ENCODE measurements at places on chromosomes 11 and 22. TPM values are rescaled to one million over a fixed set of nuclear protein-coding genes. Genes with fewer than 3 reads are reported as not detected.

The KCNJ1 gene
- total RNA-seq, result not detected

DNA sequence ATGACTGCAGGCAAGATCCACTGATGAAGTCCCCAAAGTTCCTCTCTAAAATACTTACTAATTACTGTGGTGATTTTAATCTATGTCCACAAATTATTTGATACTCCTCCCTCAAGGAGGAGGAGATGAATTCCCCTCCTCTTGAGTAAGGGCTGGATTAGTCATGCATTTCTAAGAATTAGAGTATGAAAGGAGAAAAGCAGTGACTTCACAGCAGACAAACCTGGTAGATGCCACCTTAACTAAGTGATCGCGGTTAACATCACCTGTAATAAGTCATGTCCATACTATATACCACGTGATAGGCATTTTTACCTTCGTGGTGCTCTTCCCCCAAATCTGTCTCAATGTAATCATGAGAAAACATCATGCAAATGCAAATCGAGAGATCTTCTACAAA lies 52.0 kb upstream of the TSPAN18 start:
- no peak for DNase-seq

GRCh38 chr11:5042091-5042490 lies 4.2 kb upstream of the OR52J3 start:
- DNase-seq, result no peak

The GSTT2B gene
- 4.9 TPM for total RNA-seq

The CDKN1C gene
- total RNA-seq, result 33.0 TPM

- no peak for DNase-seq
Measured at GRCh38 chr11:119433358-119433725, 10.4 kb upstream of the THY1 start.

DNA sequence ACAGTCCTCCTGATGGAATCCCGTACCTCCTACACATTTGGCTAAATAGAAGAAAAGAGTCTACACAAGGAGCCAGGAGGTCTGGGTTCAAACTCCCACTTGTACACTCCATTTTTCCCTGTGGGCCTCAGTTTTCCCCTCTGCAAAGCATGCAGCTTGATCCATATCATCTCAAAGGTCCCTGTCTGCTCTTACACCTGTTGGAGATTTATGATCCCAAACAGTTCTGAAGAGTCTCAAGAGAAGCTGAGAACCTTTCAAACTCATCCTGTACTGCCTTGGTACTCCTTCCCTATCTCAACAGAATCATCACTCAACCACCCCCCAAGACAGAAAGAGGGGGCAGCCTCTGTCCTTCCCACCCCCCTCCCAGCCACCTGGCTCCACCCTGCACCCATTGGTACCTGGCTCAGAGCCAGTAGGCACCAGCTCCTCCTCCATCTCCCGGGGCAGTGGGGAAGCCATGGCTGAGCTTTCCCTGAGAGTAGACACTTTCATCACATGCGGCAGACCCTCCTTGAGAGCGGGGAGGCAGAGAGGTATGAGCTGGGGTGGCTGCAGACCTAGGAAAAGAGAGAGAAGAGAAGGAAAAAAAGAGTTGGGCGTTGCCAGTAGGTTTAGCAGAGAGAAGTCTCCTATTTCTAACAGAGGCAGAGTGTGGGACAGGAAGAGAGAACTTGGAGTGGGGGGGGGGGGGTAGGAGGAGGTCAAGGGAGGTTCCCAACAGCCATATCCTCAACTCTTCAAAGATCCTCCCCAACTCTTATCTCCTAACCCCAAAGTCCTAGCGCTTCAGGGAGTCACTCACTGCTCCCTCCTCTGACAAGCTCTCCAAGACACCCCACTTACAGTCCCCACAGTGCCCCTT lies 3.1 kb downstream of the TNKS1BP1 start:
- no peak for DNase-seq

- DNase-seq, result no peak
Measured at GRCh38 chr11:13502492-13502891, 6.7 kb upstream of the PTH start.

DNA sequence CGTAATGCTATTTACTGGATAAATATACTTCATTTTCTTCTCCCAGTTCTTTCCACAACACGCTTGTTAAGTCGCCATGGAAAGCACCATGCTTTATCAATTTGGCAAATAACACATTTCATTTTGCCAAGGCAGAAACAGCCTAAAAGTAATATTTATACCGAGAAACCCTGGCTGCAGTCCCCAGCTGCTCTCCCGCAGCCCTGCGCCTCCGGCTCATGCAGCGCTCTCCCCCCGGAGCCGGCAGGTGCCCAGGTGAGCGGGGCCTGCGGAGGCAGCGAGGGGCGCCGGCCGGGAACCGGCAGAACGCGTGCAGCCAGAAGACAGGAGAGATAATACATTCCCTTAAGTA lies 681 bp upstream of the ARHGEF12 start:
- no peak for DNase-seq

The PIK3C2A gene
- 30.6 TPM for total RNA-seq

DNA sequence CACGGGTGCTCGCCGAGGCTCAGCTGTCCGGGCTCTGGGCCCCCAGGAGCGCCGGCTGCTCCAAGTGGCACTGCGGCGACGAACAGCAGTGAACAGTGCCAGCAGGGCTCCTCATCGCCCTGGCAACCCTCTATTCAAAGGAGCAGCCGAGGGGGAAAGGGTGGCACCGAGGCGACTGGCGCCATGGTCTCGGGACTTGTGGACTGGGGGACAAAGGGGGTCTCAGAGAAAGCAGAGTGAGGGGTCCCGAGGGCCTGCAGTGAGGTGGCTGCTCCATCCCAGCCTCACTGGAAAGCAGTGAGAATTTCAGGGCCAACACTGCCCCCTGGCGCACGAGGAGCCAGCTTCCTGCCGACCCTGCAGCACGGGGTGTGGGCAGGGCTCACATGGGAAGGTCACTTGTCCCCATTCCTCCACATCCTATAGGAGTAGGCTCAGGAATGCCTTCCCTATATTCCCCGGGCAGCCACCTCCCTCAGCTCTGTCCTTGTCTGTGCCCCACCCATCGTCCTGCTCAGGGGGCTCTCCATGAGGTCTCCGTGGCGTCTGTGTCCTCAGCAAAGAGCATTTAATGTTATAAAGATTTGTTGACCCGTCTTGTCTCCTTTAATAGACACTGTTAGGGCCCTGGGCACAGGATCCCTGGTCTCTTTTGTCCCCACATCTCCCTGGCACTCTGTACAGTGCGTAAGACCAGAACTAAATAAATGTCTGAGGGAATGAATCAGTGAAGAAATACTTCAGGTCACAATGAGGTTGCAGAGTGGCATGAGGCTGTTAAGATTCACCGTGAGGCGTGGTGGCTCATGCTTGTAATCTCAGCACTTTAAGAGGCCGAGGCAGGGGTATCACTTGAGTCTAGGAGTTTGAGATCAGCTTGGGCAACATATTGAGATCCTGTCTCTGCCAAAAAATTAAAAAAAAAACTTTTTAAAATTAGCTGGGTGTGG lies 26.4 kb downstream of the LRFN4 start:
- no peak for DNase-seq

The OAF gene
- 23.7 TPM for total RNA-seq

The PRODH gene
- 13.3 TPM for total RNA-seq

- no peak for DNase-seq
Measured at GRCh38 chr11:92768121-92768840, 201.2 kb upstream of the MTNR1B start.

GRCh38 chr22:18950141-18950540 lies 14.0 kb upstream of the PRODH start:
- DNase-seq, result no peak

DNA sequence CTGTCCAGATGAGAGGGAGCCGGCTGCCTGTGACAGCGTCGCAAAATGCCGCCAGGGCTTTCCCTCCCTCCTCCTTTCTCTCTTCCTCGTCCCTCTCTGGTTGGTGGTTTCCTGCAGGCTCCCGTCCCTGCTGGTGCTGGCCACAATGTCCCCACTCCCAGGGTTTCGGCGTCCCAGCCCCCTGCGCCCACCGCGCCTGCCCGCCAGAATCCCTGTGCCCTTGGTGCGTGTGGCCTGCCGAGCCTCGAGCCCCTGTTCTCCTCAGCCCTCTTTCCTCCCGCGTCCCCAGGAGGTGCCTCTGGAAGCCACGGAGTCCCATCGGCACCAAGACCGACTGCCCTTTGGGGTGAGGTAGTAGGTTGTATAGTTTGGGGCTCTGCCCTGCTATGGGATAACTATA lies 37.9 kb upstream of the PPARA start:
- no peak for DNase-seq
